ENCODE measurements at places on chromosomes 12 and 14.

DNA sequence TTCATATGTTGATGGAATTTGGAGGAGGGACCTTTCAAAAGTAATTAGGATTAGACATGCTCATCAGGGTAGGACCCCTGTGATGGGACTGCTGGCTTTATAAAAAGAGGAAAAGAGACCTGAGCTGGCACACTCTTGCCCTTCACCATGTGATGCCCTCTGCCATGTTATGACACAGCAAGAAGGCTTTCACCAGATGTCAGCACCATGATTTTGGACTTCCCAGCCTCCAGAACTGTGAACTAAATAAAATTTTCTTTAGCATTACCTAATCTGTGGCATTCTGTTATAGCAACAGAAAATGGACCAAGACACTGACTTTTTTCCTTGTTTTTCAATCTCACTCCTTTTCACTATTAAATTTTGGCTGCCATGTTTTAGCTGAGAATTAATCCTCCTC lies 105.0 kb upstream of the TMPO start:
- DNase-seq = no peak

DNA sequence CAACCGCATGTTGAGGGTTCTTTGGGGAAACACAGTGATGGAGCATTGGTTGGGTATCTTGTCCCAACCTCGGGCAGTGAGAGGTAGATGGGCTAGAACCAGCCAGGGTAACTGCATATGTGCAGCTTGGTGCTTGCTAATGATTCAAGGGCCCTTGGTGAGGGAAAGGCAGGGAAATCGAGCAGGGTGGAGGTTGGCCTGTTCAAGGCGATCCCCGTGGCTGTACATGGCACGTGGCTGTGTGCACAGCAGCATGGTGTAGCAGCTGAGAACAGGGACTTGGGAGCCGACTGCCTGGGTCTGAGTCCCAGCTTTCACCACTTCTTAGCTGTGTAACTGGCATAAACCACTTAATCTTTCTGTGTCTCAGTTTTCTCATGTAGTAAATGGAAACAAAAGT lies 45.5 kb upstream of the OAS1 start:
- no peak for DNase-seq

DNA sequence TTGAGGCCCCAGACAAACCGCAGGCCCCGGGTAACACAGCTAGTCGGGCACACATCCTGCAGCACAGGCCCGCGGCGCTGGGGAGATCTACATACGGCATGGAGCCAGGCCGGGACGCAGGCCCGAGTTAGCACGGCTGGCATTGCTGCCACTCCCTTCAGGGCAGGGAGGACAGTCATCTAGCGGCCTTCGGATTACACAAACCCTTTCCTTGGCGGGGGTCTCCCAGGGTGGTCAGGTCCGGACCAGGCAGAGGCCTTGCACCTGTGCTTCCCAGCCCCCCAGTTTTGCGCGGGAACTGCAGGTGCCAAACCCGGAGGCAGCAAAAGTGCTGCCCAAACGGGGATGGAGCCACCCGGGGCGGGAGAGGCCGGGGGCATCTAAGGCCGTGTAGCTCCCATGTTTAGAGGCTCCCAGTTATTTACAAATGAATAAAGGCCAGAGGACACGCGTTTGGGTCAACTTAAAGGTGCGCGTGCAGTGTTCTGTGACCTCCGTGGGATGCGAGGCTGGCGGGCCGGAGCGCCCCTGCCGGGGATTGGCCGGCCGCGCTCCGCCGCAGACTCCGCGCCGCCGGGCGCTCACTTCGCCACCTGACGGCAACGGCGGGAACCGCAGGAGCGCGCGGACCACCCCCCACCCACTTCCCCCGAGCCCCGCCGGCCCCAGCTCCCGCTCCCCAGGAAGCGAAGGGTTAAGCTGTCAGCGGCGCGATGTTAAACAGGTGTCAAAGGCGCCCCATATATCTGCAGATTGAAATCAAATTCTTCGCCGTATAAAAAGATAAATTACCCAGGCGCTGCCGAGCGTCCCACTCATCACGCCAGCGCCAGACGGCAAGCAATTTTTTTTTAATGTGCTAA lies 18.1 kb downstream of the VSX2 start:
- peak; percentile 29 for DNase-seq

- DNase-seq = no peak
These were observed 59.2 kb downstream of the ACADS start for GRCh38 chr12:120784804-120785203.

GRCh38 chr12:49348781-49349180 lies 2.1 kb downstream of the DNAJC22 start:
- DNase-seq = no peak

DNA sequence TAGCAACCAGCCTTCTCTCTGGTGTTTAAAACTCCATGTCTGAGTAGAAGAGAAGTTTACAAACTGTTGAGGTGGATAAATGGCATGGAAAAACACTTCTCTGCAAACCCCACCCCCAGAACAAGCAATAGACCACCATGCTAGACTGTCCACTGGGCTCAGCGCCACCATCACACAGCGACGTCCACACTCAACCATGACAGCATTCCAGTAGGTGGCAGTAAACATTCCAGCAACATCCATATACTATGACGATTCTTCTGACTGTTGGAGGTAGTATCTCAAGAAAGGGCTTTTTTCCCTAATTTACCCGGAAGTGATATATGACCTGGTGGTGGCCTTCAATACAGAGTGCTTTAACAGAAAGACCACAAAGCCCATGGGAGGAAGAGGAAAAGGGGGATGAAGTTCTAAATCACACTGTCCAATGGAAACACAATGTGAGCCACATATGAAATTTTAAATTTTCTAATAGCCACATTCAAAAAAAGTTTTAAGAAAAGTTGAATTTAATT lies 152.2 kb downstream of the SLC15A4 start:
- DNase-seq = no peak

DNA sequence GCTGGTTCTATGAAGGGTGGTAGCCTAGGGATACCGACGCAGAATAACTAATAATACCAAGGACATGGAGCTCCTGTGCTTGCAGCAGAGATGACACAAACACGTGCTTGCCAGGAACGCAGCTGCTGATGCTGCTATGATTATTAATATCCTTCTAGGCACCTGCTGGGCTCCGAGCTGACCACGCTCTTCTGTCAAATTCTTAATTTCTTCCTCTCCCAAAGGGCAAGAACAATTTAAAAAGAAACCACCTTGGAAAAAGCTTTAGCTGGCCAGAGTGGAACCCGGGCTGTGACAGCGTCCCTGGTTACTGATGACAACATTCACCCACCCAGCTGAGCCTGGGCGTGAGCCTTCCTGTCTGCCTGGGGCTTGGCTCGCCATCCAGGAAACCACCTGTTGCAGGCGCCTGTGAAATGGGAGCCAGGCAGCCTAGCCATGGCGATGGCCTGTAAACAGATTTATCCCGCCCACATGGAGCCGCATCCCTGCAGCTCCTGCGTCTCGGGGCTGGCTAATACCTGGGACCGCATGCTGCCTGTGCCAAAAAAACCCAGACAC lies 28.8 kb downstream of the CLMN start:
- DNase-seq = peak; percentile 93

DNA sequence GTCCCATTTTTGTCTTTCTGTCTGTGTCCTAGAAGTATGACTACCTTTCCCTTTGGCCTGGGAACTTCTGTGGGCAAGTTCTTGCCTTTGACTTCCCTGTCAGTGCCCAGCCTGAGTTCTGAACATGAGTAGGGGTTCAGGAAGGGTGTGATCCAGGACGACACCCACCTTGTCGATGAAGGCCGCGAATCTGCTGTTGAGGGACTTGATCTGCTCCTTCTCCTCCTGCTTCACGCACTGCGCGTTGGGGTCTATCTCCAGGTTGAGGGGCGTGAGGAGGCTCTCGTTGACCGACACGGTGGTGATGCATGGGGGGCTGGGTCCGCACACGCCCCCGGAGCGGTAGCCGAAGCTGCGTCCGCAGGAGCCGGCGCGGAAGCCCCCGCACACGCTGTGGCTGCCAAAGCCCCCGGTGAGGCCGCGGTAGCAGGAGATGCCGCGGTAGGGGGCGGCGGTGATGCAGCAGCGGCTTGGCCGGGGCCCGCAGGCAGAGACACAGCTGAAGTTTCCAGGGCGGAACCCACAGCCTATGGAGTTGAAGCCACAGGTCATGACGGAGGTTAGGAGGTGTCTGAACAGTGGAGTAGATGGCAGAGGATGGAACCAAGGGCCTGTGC lies at the start of gene KRT83:
TSS of gene KRT83 (minus strand) at position 615 of the 617 bp plus-strand sequence. CDS start at position 552, 63 bp downstream.
- no peak for DNase-seq

DNA sequence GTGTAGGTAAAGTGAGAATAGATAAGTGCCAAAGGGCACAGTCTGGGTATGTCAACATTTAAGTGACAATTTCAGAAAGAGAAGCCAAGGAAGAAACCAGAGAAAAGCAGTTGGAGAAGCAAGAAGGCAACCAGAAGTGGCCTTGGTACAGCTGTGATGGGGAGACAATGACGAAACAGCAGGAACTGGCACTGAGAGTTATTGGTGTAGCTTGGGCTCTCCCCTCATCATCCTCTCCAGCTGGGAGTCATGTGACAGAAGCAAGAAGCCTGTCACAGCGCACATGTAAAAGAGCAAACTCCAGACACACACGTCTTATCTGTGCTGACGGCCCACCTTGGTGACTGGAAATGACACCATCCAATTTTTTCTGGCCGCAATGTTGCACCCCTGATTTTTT lies 203.3 kb upstream of the NUDT4 start:
- DNase-seq = no peak

DNA sequence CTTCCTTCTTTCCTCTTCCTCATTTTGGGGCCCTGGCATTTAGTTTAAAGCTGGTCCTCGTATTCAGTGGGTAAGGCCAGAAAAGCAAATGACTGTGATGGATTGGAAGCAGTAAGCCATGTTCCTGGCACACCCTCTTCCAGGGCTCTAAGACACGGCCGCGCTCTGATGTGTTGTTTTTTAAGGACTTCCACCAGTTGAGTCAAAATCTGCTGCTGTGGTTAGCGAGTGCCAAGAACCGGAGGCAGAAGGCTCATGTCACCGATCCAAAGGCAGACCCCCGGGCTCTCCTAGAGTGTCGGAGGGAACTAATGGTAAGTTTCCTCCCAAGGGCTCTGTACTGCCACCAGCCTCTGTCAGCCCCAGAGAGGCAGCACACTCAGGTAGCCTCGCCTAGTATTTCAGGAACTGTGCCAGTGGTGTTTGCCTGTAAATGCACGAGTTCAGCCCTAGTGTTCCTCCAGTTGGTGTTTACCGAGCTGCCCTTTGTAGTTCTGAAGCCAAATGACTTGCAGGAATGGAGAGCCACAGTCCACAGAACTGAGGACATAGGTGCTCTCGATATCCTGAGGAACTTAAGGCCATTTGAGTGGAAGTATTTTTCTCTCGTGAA lies 72.7 kb downstream of the ESR2 start:
- DNase-seq = no peak

DNA sequence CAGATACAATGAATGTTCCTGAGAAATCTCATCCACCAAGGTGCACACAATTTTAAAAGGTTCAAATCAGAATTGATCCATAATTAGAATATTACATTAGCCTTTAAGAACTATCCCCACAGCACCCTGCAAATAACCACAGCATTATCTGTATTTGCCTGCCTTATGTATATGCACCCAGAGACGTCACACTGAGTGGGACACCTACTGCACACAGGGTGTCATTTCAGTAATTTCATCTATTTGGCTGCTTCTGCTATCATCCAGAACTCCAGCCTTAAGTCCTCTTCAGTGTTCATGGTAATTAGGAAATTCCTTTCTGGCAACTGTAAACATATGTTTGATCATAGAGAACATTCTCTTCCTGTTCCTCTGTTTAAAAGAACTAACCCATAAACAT lies 298.4 kb downstream of the SYT1 start:
- no peak for DNase-seq

DNA sequence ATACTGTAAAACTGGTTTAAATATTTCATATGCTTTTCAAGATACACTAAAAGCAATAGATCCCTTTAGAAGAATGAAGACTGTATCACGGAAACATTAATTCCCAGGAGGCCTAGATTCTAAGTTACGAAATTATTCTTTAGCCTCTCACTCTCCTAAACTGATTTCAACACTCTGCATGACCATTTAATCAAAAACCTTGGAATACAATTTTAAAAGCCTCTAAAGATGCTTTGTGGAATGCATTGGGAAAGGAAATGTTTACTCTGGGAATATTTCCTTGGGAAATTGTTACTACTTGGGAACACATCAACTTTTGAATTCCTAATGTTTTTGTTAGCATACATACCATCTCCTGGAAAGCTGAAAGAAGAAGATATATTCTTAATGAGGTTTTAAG lies 255.7 kb upstream of the FAR2 start:
- DNase-seq = no peak

DNA sequence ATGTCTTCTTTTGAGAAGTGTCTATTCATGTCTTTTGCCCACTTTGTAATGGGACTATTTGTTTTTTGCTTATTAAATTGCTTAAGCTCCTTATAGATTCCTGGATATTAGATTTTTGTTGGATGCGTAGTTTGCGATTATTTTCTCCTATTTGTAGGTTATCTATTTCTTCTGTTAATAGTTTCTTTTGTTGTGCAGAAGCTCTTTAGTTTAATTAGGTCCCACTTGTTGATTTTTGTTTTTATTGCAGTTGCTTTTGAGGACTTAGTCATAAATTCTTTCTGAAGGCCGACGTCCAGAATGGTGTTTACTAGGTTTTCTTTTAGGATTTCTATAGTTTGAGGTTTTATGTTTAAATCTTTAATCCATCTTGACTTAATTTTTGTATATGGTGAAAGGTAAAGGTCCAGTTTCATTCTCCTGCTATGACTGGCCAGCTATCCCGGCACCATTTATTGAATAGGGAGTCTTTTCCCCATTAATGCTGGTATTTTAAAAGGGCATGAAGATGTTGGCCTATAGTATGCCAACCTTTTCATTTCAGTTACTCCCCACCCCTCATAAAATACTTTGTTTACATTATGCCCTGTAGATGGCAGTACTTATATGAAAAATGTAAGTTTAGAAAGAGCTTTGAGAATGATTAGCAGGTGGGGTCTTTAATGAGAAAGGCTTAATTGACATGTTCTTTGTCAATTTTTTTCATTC lies 62.9 kb upstream of the PSMA6 start:
- DNase-seq = no peak

All from DMS153 (cell line).